ENCODE measurements at places on chromosomes 11 and 22. TPM values are rescaled to one million over a fixed set of nuclear protein-coding genes. Genes with fewer than 3 reads are reported as not detected.

DNA sequence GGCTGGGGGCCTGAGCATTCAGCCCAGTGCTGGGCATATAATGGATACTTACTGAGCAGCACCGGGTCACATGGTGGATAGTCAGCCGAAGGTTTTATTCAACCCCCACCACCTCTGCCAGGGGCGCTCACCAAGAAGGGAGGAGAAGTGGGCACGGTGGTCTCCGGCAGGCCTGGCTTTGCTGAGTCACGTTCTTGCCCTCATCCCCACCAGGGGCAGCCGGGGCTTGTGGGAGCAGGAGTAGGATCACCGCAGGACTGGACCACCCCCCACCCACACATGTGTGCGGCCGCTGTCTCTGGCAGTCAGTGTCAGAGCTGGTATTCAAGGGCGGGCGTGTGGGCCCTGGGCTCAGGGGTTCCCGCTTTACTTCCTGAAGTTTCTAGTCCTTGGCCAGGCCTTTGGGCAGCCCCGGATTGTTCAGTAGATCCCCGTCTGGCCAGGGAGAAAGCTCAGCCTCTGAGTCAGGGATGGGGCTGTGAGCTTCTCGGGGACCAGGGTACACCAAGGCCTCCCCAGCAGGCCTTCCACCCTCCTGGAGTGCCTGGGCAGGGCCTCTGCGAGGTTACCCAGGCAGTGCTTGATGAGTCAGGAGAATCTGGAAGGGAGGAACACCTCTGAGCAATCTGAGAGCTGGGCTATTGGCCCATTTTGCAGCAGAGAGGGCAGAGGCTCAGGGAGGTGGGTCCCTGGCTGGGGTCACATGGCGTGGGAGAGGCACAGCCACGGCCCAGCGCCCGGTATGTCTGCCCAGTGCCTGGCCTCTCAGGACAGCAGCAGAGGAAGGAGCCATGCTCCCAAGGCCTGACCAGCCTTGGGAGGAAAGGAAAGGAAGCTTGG is 60.6 kb downstream of the RTL6 start:
- no peak overlapping the region for H3K4me3 ChIP-seq
- H3K36me3 ChIP-seq = no peaks in the 10 kb centered on the region
- no peaks in the 10 kb centered on the region for H3K4me1 ChIP-seq
- DNase-seq = no peak
- peaks cover 12% of the 10 kb centered on the region for H3K27me3 ChIP-seq

DNA sequence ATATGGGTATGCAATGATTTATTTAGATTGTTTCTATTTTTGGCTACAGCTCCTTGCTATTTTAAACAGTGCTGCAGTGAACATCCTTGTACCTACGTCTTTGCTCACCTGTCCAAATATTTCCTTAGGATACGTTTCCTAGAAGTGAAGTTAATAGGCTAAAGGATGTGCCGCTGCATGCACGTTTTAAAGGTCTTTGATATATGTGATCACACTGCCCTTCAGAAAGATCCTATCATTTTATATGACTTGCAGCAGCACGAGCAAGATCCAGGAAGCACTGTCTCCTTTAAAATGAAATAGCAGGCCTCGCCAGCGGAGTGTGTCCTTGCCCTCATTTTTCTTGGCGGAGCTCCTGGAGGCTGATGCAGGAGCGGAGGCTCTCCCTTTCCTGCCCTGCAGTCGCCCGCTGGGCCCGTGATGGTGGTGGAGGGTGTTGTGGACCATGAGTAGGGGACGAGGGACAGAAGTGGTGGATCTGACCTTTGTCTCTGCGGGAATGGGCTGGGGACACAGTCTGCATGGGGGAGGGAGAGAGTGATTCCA is 19.4 kb downstream of the RPS6KA4 start:
- H3K27me3 ChIP-seq = no peaks in the 10 kb centered on the region
- no peaks in the 10 kb centered on the region for H3K36me3 ChIP-seq
- H3K27ac ChIP-seq = no peak overlapping the region

GRCh38 chr11:27313157-27313821 is 49.7 kb downstream of the CCDC34 start:
- H3K36me3 ChIP-seq = no peaks in the 10 kb centered on the region
- H3K27me3 ChIP-seq = no peaks in the 10 kb centered on the region
- DNase-seq = no peak
- H3K27ac ChIP-seq = peak overlapping the region; percentile 15

- peak overlapping the region; percentile 94 for H3K27ac ChIP-seq
- DNase-seq = peak; percentile 95
- no peaks in the 10 kb centered on the region for H3K27me3 ChIP-seq
- H3K4me3 ChIP-seq = peak overlapping the region; percentile 53
- no peaks in the 10 kb centered on the region for H3K36me3 ChIP-seq
These were observed 26.4 kb downstream of the TXN2 start for GRCh38 chr22:36454916-36455570.

- no peak for DNase-seq
- H3K27ac ChIP-seq = no peak overlapping the region
- H3K4me1 ChIP-seq = peaks cover 6% of the 10 kb centered on the region
- H3K4me3 ChIP-seq = no peak overlapping the region
- H3K36me3 ChIP-seq = no peaks in the 10 kb centered on the region
- peaks cover 16% of the 10 kb centered on the region for H3K27me3 ChIP-seq
These were observed 204.3 kb upstream of the PLET1 start for GRCh38 chr11:112464949-112465348.

DNA sequence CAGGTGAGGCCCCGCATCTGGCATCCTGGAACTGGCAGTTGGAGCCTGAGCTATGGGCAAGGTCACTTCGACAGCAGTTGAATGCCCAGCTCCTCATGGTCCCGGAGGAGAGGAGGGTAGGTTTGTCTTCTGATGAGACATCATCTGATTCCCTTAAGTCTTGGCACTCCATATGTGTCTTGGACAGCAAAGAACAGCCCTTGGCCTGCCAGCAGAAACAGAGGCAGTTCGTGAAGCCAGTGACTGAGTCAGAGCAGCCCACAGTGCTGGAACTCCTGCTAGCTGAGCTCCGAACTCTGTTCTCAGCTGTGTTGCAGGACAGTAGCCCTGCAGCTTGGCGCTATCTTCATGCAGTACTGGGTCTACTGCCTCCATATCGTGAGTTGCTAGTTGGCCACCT is 1.0 kb downstream of the DNHD1 start:
- H3K4me3 ChIP-seq = no peak overlapping the region
- no peaks in the 10 kb centered on the region for H3K4me1 ChIP-seq
- DNase-seq = no peak
- no peak overlapping the region for H3K27ac ChIP-seq

DNA sequence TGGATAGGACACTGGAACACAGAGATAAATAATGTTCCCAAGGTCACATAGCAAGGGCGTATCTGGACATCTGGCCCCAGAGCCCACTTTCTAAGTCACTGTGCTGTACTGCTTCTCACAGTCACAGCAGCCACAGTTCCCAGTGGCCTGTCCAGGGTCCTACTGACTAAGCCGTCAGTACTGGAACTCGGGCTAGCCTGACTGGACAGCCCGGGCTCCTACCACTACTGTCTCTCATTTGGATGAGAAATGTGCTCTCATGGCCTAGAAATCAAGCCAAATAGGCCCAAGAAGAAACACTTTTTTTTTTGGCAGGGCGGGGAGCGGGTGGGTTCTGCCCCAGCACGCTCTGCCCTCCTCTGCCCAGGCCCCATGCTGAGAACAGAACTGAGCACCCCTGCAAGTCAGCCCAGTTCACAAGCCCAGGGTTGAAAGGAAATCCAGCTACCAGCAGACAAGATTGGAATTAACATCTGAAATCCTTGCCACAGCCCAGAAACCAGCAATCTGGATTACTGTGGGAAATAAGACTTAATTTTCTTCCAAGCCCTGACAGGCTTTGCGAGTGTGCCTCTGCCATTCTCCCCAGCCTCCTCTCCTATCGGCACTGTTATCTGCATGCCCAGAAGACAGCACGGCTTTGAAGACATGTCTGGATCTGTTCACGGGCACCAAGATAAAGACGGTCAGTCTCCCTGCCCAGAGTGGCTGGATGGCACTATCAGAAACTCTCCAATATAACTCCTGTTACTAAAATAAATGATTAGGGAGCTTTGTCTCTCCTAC is 182.9 kb upstream of the NCAM1 start:
- peak overlapping the region; percentile 8 for H3K27ac ChIP-seq
- no peak overlapping the region for H3K4me3 ChIP-seq
- no peaks in the 10 kb centered on the region for H3K36me3 ChIP-seq
- peaks cover 59% of the 10 kb centered on the region for H3K4me1 ChIP-seq
- no peak for DNase-seq
- peaks cover 1% of the 10 kb centered on the region for H3K27me3 ChIP-seq

DNA sequence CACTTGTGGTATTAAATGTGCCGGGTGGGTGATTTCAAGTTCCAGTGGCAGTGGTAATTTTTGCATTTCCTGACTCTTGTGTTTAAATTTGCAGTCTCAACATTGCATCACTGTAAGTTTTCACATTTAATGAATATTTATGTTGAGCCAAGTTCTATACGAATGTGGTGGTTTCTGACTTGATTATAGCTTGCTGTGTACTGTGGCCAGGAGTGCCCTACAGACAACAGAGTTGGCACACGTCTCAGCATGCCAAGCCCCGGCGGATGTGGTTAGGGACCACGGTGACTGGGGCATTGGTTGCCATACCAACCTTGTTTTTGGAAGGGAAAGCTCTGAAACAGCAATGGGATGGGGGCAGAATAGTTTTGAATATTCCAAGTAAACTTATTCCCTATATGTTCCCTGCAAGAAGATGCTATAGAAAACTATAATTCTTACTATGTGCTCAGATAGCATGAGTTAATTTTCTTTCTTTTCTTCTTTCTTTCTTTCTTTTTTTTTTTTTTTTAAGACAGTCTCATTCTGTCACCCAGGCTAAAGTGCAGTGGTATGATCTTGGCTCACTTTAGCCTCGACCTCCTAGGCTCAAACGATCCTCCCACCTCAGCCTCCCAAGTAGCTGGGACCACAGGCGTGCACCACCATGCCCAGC is 16.0 kb downstream of the ZNRF3 start:
- H3K27me3 ChIP-seq = no peaks in the 10 kb centered on the region
- DNase-seq = no peak
- H3K4me1 ChIP-seq = peaks cover 73% of the 10 kb centered on the region
- H3K36me3 ChIP-seq = no peaks in the 10 kb centered on the region
- no peak overlapping the region for H3K4me3 ChIP-seq

- no peak for DNase-seq
- H3K4me3 ChIP-seq = no peak overlapping the region
- no peaks in the 10 kb centered on the region for H3K36me3 ChIP-seq
- H3K4me1 ChIP-seq = peaks cover 58% of the 10 kb centered on the region
- no peaks in the 10 kb centered on the region for H3K27me3 ChIP-seq
- H3K27ac ChIP-seq = peak overlapping the region; percentile 99
These were observed 57.4 kb downstream of the IGLL1 start for GRCh38 chr22:23522623-23523251.

DNA sequence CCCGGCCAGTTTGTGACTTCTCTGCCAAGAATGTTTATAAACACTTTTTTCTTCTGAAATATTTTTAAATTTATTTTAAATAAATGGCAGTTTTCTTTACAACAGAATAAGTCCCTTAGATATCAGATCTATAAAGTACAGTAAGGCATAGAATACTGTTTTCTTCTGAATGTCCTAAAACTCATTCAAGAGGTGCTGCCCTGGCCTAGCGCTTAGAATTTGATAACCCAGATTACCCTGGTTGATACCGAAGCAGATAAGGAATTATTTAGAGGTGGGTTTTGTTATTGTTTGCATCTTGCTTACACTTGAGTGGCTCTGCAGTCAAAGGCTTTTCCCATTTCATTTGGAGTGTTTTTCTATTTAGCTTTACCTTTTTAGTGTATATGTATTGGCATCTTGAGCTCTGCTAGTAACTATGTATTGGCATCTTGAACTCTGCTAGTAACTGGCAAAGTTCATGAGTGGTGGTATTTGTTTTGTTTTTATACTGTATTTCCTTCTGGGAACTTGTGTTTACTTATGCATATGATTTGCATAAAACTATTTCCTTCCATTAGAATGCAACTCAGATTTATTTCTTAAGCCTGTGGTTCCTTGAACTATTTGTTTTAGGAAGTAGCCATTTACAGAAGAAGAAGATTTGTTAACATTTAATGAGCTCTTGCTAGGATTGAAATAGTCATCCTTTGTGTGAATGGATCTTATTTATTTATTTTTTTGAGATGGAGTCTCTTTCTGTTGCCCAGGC is 1.2 kb downstream of the ACAD8 start:
- no peaks in the 10 kb centered on the region for H3K27me3 ChIP-seq
- peaks cover 6% of the 10 kb centered on the region for H3K36me3 ChIP-seq
- H3K4me1 ChIP-seq = peaks cover 19% of the 10 kb centered on the region
- peak overlapping the region; percentile 92 for H3K4me3 ChIP-seq
- DNase-seq = no peak
- H3K27ac ChIP-seq = no peak overlapping the region

GRCh38 chr11:20038412-20038811 is 121.9 kb downstream of the DBX1 start:
- peaks cover 11% of the 10 kb centered on the region for H3K36me3 ChIP-seq
- no peak overlapping the region for H3K4me3 ChIP-seq
- peak overlapping the region; percentile 92 for H3K27ac ChIP-seq
- H3K27me3 ChIP-seq = no peaks in the 10 kb centered on the region
- no peak for DNase-seq

- H3K36me3 ChIP-seq = no peaks in the 10 kb centered on the region
- H3K4me1 ChIP-seq = peaks cover 21% of the 10 kb centered on the region
- H3K27ac ChIP-seq = no peak overlapping the region
- no peak overlapping the region for H3K4me3 ChIP-seq
- peaks cover 6% of the 10 kb centered on the region for H3K27me3 ChIP-seq
These were observed 341.9 kb upstream of the B3GAT1 start for GRCh38 chr11:134753771-134754520.

DNA sequence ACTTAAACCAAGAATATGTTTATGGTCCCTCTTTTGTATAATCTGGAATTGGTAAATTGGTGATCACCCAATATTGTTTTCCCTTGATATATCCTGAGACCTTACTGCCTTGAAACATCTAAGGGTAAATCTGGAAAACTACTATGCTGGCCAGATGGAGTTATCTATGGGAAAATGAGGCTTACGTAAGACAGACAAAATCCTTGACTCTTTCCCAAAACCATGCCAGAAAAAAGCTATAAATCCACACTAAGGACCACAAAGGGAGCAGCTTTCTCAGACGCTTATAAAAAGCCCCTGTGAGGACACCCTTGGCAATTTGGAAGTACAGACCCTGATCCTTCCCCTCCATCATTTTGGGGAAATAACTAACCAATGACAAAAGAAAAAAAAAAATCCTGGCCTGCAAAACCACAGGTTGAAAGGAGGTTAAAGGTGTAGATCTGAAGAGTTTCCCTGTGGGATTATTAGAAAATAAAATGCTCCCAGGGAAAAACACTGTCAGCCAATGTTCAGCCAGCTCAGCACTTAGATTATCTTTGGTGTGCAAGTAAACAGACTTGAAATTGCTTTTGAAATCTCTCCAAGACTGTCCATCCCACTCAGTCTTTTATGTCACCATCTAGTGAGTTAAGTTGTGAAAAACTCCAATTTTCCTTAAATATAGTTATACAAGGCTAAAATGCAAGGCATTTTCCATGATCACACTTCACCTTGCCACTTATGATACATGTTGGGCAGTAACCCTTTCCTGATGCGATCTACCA is 6.6 kb upstream of the AMBRA1 start:
- no peaks in the 10 kb centered on the region for H3K36me3 ChIP-seq
- no peak overlapping the region for H3K4me3 ChIP-seq
- H3K27me3 ChIP-seq = no peaks in the 10 kb centered on the region
- peaks cover 6% of the 10 kb centered on the region for H3K4me1 ChIP-seq
- H3K27ac ChIP-seq = peak overlapping the region; percentile 27
- no peak for DNase-seq

EED gene
- 30.5 TPM for total RNA-seq

CCDC157 gene
- 5.8 TPM for total RNA-seq

IL18 gene
- total RNA-seq = 0.29 TPM

ARHGAP42 gene
- total RNA-seq = 19.4 TPM

SYT13 gene
- total RNA-seq = 6.8 TPM

OR52H1 gene
- 1.6 TPM for total RNA-seq

SEC14L6 gene
- 2.3 TPM for total RNA-seq

NRGN gene
- 2.7 TPM for total RNA-seq

MMP10 gene
- total RNA-seq = not detected

MAML2 gene
- 36.4 TPM for total RNA-seq

TRIM34 gene
- total RNA-seq = 7.1 TPM

Measured in mesothelial cell of epicardium (in vitro differentiated cells).